ENCODE measurements at places on chromosomes 5 and 9.
A peak's percentile ranks its signal among the peaks of the same experiment; 100 is the strongest.

DNA sequence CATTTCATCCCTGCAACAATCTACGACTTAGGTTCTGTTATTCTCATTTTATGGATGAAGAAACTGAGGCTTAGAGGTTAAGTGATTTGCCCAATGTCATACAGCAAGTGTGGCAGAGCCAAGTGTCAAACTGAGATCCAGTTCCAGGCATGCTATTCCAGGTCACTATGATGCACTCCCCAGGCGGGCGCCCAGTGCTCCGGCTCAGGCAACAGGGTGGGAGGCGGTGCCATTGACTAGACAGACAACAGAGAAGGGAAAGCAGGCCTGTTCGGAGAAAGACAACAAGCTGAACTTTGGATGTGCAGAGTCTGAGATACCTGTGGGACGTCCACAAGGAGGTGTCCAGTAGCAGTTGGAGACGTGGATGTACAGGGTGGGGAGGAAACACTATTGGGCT lies 10.8 kb upstream of the DDX41 start:
- DNase-seq: no peak

DNA sequence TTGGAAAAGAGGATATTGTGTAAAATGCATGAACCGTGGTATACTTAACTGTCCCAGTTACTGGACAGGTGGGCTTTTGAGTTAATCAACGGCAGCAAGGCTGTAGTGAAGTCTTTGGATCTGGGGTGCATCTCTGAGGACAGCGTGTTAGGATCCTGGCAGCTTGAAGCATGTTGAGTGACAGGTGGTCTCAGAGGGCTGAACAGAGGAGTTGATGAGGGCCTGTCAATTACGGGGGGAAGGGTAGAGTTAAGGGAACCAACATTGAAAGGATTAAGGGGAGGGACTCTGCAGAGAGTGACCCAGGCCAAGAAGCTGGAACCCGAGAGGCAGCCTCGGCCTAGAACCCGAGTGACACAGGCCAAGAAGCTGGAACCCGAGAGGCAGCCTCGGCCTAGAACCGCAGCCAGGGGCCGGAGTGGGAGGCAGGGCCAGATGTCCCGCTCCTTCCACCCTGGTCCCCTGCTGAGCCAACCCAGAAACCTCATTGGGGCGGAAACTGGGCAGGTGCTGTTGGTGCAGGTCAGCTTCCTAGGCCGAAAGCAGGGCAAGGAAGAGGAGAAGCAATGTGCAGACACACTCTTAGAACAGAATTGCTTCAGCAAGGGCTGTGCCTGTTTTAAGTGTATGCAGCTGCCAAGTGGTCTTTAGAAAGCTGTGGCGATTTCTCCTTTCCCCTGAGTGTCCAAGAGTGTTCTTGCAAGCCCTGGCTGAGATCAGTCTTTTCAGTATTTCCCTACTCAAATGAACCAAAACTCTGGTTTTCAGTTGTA lies 62.0 kb downstream of the ANKRD33B start:
- DNase-seq: no peak

DNA sequence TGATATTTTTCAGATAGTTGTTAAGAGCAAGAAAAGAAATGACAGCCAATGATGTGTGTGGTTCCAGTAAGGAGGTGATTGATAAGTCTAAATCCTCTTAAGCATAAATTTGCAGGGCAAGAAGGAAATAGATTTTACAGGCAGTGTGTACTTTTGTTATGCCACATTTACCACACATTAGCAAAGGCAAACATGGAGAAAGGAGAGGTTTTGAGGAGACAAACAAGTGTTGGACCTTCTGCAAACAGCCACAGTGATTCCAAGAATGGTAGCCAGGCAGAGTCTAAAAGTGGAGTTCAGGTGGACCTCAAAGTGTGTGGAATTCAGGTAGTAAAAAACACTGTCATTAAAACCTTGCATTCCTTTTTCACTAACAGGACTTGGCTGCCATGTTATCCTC lies 295.9 kb upstream of the ITGA1 start:
- no peak for DNase-seq

DNA sequence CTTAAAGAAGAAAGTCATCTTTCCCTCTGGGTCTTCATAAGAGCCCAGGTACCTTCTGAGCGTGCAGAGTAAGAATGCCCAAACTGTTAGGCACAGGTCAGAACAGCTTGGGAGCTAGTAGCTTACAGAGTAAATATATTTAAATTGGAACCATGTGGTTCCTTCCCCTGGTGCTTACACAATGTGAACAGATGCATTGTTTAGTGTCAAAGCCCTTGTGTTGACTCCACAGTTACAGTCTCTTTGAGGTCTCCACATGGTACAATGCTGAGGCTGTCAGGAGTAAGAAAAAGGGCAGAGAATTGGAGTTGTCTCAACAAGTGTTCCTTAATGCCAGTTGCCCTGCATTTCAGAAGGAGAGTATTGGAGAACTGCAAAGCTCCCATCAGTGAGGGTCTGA lies 188.5 kb downstream of the PAPPA start:
- DNase-seq: no peak

DNA sequence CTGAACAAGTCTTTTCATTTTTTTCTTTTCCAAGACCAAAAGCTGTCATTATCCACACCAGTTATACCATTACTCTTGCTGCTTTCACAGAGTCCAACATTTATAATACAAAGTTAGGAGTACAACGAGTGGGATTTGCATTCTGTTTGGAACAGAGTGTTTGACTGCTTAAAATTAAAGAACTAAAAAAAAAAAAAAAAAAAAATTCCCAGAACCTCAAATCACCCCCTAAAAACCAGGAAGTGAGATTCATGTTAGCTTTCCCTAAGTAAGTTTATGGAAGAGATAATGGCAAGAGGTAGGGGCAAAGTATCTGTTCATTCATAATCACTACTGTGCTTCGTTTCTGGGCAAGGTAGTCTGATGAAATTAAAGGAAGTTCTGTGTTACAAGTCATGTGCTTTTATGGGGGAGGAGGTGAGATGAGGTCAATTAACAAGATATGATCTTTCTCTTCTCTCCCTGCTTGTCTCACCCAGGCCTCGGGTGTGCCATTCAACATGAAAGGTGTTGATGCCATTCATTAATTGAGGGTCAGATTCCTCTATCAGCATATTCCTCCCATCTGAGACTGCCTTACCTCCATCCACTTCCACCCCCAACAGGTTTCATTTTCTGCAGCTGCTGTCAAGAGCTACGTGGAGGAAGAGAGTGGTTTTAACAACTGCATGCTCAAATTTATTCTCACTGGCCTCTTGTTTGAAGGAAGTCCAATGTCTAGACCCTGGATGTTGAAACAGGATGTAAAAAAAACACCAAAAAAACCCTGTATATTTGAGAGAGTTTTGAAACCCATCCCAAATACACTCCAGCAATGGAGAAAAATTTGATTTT lies 58.1 kb downstream of the MARCHF3 start:
- DNase-seq: no peak

- peak; percentile 83 for DNase-seq
Observed at GRCh38 chr5:176153741-176154140, 84.5 kb upstream of the SIMC1 start.

DNA sequence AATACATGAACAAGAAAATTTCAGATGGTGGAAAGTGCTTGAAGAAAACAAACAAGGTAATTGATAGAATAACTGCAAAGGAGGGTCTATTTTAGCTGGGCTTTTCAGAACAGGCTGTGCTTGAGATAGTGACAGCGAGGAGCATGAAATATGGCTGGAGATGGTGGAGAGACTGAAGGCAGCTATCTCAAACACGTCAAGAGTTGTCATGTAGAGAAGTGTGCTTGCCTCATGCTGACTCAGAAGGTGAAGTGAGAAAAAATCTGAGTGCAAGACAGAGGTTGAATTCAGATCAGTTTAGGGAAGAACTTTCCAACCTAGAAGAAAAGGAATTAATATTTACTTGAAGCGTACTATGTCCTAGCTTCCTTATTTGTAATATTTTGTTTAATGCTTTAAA lies 115.5 kb upstream of the RANBP3L start:
- no peak for DNase-seq

DNA sequence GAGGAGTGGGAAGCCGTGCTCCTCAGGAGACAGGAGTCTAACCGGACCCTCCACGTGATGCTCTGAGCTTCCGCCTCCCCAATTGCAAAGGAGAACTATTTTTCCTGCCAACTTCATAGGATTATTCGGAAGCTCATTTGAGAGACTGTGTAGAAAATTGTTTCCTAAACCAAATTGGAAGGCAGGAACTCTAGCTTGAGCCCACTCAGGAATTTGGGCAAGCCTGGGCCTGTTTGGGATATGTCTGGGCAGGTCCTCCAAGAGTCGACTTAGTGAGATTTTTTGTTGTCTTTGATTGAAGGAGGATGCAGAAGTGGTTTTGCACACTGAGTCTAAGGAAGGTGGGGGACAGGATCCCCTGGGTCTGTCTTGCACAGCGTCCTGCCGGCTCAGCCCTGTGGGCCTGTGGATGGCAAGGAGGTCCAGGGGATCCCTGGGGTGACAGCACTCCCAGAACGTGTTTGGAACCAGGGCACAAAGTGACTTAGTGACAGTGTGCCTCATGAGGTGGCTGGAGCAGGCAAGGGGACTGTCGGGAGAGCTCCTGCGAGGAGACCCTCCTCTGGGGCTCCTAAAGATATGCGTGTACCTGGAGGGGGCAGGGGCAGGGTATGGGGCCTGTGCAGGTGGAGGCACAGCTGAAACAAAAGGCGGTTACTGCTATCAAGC lies 283.3 kb downstream of the NSG2 start:
- DNase-seq: peak; percentile 62

GRCh38 chr5:116436674-116437350 lies 137.8 kb downstream of the SEMA6A start:
- DNase-seq: no peak

GRCh38 chr5:91090995-91091394 lies 292.1 kb downstream of the ARRDC3 start:
- DNase-seq: no peak

- no peak for DNase-seq
Observed at GRCh38 chr5:31614151-31615020, 24.5 kb upstream of the PDZD2 start.

- no peak for DNase-seq
Observed at GRCh38 chr9:122695696-122696095, 20.8 kb downstream of the OR1L3 start.

GRCh38 chr9:124293718-124294506 lies 36.2 kb downstream of the NEK6 start:
- peak; percentile 90 for DNase-seq

- no peak for DNase-seq
Observed at GRCh38 chr5:136764601-136765000, 399.3 kb upstream of the TRPC7 start.

- no peak for DNase-seq
Observed at GRCh38 chr9:136002881-136003280, 41.7 kb upstream of the UBAC1 start.

DNA sequence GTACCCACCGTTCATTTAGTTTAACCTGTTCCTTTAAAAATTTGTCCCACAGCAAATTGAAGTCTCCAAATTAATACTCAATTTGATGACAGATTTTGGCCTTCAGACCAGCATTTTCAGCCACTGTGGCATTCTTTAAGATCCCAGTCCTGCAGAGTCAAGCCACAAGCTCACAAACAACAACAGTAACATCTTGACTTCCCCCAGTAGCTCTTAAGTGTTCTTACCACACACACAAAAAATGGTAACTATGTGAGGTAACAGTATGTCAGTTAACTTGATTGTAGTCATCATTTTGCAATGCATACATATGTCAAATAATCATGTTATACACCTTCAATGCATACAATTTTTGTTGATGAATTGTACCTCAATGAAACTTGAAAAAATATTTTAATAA lies 247.9 kb downstream of the LURAP1L start:
- no peak for DNase-seq

- DNase-seq: no peak
Observed at GRCh38 chr9:98879094-98879962, 64.4 kb upstream of the COL15A1 start.

DNA sequence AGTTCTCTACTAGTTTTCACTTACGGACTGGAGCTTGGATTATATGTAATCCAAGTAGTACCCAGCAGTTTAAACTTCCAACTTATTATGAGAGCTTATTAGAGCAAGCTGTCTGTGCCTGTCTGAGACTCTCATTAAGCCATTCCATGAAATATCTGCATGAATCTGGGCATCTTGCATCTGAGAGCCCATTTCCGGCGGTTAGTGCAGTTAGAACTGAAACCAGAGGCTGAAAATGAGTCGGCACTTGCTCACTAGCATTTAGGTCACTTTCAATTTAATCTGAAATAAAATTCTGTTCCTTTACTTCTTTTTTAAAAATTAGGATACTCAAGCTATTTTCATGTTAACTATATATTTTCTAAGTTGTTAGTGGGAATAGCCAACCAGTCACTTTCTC lies 102.2 kb downstream of the MEGF10 start:
- no peak for DNase-seq

GRCh38 chr9:6897207-6897822 lies 139.5 kb downstream of the KDM4C start:
- DNase-seq: no peak

DNA sequence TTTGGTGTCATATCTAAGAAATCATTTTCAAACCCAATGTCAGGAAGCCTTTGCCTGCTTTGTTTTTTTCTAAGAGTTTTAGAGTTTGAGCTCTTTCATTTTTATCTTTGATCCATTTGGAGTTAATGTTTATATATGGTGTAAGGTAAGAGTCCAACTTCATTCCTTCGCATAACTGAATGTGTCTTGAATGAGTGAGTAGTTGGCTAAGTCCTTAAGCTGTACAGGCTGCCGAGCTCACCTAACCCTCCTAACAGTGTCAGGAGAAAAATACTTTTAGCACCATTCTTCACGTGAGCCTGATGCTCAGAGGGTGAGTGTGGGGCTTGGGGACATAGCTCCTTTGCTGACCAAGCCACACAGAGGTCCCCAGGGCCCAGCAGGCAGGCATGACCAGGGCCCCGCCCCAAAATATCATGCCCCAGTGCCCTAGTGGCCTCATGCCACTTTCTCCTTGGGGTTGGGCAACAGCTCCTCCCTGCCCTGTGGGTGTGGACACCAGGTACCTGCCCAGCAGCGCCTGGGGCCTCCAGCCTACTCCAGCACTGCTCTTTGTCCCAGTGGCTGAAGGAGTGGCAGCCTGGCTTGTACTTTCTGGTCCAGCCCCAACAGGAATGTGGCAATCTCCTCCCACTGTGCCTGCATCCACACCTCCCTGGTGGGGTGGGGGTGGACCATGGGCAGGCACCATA lies 17.2 kb downstream of the PPARGC1B start:
- DNase-seq: peak; percentile 41

GRCh38 chr5:53397141-53397757 lies 83.2 kb upstream of the FST start:
- DNase-seq: no peak

GRCh38 chr5:173538654-173539053 lies 77.8 kb downstream of the BOD1 start:
- no peak for DNase-seq

DNA sequence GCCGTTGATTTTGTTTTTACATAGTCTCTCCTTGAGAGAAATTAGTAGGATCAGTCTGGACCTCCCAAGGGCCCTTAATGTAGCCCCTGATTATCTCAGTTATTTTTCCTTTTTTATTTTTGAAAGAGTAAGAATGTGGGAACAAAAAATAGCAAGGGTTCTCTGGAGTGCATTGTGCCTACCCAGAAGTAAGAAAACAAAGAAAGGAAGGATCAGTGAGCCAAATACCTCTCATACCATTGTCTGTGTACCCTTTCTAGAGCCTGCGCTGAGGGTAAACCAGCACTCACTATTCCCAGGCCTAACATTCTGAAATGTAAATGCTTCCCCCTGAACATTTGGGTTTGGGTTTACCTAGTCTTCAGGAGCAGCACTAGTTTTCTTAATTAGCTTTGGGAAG lies 213.0 kb upstream of the TARS1 start:
- DNase-seq: no peak

- DNase-seq: no peak
Observed at GRCh38 chr5:151671950-151672349, 14.8 kb downstream of the SPARC start.

All from osteoblast (primary cell).